ENCODE measurements at places on chromosomes 6 and 20. TPM values are rescaled to one million over a fixed set of nuclear protein-coding genes. Genes with fewer than 3 reads are reported as not detected.

DNA sequence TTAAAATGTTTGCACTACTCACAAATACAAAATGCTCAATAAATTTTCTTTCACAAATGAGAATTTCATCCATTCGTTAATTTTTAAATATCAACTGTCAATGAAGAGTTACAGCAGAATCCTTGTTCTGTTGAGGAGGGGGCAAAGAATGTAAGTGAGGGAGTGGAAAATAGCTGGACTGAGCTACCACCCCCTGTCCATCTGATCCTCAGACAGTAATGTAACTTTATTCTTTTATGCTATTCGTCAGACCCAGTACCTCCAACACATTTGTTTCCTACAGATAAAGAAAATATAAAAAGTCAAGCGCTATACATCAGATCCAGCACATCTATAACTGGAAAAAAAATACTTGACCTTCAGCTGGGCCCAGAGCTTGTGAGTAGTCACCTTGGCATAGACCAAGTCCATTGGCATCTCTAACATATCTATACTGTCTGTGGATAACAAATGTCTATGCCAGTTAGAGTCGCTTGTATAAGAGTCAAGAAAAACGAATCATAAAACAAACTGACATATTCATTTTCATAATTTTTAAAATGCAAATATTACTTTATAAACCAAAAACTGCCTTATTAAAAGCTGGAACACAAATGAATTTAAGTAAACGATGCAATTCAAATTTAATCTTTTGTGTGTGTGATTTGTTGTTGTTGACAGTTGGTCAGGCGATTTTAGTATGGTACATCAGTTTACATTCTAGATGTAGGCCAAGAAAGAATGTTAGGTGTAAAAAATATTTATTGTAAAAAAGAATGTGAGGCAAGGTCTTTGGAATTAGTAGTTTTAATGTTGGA is 57.2 kb upstream of the HFE start:
- DNase-seq, result no peak

The ARHGAP40 gene
- total RNA-seq, result not detected

DNA sequence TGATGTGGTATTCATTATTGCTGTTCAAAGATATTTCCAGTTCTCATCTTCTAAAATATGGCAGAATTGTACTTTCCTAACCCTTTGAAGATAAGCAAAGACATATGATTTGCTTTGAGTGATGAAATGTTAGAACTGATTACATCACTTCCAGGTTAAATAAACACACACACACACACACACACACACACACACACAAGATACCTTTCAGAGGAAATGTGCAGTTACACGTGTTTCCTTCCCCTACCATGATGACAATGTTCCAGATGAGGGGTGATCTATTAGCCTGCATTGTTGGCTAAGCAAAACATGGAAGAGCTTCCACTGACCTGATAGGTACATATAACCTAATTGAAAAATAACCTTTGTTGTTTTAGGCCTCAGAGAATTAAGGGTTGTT is 11.7 kb upstream of the FRK start:
- no peak for DNase-seq

- no peak for DNase-seq
Observed at GRCh38 chr6:154909821-154910220, 85.3 kb upstream of the TIAM2 start.

DNA sequence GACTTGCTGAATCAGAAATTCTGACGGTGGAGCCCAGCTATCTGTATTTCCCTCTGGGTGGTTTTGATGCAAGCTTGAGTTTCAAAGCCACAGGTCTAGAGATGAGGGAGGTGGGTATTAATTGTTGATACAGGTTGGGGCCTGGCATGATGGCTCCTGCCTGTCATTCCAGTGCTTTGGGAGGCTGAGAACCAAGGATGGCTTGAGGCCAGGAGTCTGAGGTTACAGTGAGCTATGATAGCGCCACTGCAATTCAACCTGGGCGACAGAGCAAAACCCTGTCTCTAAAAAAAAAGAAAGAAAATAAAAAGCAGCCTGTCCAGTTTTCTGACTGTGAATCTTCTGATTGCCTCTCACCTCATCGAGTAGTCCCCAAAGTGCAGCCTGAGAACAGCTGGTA is 184.8 kb upstream of the SASH1 start:
- DNase-seq, result no peak

- peak; percentile 9 for DNase-seq
Observed at GRCh38 chr6:170283212-170284081, 7.4 kb downstream of the DLL1 start.

- DNase-seq, result no peak
Observed at GRCh38 chr20:4102381-4102780, 87.0 kb upstream of the RNF24 start.

Data from body of pancreas (tissue), 4 donors.